Activated T-helper 2 cell treated with anti-CD3 and anti-CD28 coated beads, Interferon-gamma antibody, Interleukin-2, Interleukin-4, amounts not matched to agents 10 μg/mL and 5 μg/mL and 100 μg/mL, durations not matched to agents 14 hours and 24 hours and 36 hours (primary cell): ENCODE measurements at places on chromosomes 12 and 14.

GRCh38 chr12:89393551-89394121 is 41.3 kb upstream of the DUSP6 start:
- peaks cover 45% of the 10 kb centered on the region for H3K4me1 ChIP-seq
- no peaks in the 10 kb centered on the region for H3K27me3 ChIP-seq
- no peak for DNase-seq

DNA sequence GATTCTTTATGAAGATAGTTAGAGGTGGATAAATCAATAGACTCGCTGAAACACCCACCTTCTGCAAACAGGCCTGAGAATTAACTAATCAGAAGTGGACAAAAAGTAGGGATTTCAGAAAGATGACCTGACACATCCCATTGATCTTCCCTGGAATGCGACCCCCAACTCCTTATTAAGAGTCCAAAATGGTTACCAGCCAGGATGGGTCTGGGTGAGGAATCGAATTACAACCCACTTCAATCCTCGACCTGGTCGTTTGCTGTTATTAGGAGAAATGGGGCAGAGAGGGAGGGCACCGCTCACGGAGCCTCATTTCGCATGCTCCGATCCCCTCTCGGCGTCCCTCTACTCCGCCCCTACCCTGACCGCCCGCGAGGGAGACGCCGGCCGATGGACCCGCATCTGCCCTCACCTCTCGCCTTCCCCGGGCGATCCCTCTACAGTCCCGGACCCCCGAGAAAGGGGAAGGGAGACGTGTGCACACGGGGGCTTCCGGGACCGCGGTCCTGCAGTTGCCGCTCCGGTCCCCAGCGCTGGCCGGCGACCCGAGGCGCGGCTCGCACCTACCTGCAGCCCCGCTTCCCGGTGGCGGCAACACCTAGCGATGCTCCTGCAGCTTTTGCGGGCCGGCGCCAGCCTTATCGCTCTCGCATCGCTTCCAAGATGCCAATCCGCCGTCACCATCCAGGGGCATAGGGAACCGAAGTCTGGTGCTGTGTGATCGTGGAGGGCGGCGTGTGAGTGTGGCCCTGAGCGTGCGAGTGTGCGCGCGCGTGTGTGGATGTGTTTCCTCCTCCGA is 69.3 kb upstream of the USP15 start:
- no peaks in the 10 kb centered on the region for H3K36me3 ChIP-seq
- no peak overlapping the region for H3K27ac ChIP-seq
- H3K27me3 ChIP-seq, result peaks cover 60% of the 10 kb centered on the region
- peak overlapping the region; percentile 75 for H3K4me3 ChIP-seq
- peaks cover 19% of the 10 kb centered on the region for H3K4me1 ChIP-seq

- DNase-seq, result no peak
- H3K27ac ChIP-seq, result no peak overlapping the region
- no peaks in the 10 kb centered on the region for H3K36me3 ChIP-seq
- H3K4me3 ChIP-seq, result no peak overlapping the region
- H3K27me3 ChIP-seq, result no peaks in the 10 kb centered on the region
- no peaks in the 10 kb centered on the region for H3K4me1 ChIP-seq
Observed at GRCh38 chr12:72141381-72141780, 130.8 kb upstream of the TRHDE start.

DNA sequence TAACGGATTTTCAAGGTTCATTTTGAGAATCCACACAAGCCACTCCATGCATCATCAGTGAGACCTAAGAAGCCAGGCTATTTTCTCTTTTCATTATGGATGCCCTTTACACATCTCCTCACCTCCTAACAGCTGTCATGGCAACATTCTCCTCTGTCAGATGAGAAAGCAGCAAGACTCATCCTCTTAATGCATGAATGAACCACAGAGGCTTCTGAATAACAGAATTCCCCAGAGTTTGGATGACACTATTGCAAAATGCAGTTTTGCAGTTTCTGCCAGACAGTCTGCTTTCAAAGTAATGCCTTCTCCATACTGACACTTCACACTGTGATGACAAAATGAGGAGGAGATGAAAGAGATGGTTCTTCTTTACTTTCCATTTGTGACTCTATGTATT is 286.7 kb upstream of the GRIP1 start:
- no peaks in the 10 kb centered on the region for H3K36me3 ChIP-seq
- H3K4me3 ChIP-seq, result no peak overlapping the region
- no peak overlapping the region for H3K27ac ChIP-seq
- H3K27me3 ChIP-seq, result peaks cover 14% of the 10 kb centered on the region
- H3K4me1 ChIP-seq, result peaks cover 11% of the 10 kb centered on the region

DNA sequence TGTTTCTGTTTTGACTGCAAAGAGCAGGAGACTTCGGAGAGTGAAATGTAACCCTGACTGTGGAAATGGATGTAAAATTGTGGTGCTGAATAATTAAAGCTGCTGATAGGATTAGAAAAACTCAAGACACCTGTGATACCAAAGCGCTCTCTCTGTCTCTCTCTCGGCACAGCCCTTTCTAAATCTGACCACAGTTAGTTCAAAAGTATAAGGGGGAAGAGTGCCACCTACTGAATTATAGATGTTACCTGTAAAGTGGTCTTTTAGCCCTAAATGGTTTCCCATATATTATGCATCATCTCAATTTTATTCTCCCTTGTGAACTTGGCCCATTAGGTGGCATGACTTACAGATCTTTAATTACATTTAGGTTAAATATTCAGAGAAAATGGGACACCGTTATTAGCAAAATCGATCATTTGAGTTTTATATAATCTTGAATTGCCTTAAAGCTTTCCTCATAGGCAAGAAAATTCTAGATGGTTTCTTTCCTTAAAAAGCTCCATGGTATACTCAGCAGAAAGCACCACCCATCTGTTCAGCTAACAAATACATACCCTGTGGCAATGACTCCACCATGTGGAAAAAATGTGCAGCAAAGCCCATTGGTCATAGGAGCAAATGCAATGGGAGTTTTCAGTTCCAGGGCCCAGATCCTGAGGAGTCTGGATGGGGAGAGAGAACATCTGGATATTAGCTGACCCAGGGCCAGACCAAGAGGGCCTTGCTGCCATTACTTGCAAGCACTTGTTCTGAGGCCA is 18.1 kb downstream of the RFC5 start:
- peak overlapping the region; percentile 28 for H3K4me3 ChIP-seq
- DNase-seq, result no peak
- H3K4me1 ChIP-seq, result peaks cover 36% of the 10 kb centered on the region
- peak overlapping the region; percentile 97 for H3K27ac ChIP-seq
- peaks cover 92% of the 10 kb centered on the region for H3K36me3 ChIP-seq

- DNase-seq, result no peak
- no peaks in the 10 kb centered on the region for H3K27me3 ChIP-seq
- no peaks in the 10 kb centered on the region for H3K36me3 ChIP-seq
- H3K27ac ChIP-seq, result no peak overlapping the region
Observed at GRCh38 chr14:47438650-47439140, 236.7 kb downstream of the MDGA2 start.

GRCh38 chr12:57086493-57087009 is 2.4 kb upstream of the NAB2 start:
- DNase-seq, result no peak
- H3K27me3 ChIP-seq, result no peaks in the 10 kb centered on the region
- H3K36me3 ChIP-seq, result peaks cover 33% of the 10 kb centered on the region
- H3K27ac ChIP-seq, result peak overlapping the region; percentile 98
- peaks cover 47% of the 10 kb centered on the region for H3K4me1 ChIP-seq

DNA sequence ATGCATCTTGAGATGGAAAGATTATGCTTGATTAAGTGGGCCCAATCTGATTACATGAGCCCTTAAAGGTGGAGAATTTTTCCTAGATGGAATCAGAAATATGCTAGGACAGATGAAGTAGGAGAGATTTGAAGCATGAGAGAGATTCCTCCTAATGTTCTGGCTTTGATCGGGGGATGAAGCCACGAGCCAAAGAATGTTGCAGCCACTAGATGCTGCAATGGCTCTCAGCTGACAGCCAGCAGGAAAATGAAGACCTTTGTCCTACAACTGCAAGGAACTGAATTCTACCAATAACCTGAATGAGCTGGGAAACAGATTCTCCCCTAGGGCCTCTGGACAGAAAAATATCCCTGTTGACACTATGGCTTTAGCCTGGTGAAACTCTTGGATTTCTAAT is 82.6 kb upstream of the ATP2B1 start:
- no peak overlapping the region for H3K4me3 ChIP-seq
- H3K27ac ChIP-seq, result no peak overlapping the region
- H3K4me1 ChIP-seq, result no peaks in the 10 kb centered on the region
- no peaks in the 10 kb centered on the region for H3K27me3 ChIP-seq

DNA sequence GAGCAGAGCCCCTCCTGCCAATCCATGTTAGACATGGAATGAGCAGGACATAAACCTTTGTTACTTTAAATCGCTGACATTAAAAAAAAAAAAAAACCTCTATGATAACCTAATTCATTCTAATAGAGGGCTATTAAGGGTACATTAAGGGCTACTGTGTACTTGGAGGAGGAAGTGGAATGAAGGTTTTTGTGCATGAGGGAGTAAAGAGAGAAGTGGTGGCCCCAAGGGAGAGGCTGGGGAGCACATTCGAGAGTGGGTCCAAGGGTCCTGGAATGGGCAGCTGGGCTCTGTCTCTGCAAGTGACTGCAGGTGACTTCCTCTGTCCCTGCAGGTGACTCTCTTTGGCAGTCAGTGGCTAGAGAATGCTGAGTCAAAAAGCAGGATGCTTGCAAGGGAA is 32.1 kb upstream of the PTGDR start:
- H3K4me1 ChIP-seq, result peaks cover 4% of the 10 kb centered on the region
- H3K4me3 ChIP-seq, result no peak overlapping the region
- H3K27ac ChIP-seq, result no peak overlapping the region
- no peak for DNase-seq
- H3K36me3 ChIP-seq, result no peaks in the 10 kb centered on the region
- peaks cover 24% of the 10 kb centered on the region for H3K27me3 ChIP-seq

DNA sequence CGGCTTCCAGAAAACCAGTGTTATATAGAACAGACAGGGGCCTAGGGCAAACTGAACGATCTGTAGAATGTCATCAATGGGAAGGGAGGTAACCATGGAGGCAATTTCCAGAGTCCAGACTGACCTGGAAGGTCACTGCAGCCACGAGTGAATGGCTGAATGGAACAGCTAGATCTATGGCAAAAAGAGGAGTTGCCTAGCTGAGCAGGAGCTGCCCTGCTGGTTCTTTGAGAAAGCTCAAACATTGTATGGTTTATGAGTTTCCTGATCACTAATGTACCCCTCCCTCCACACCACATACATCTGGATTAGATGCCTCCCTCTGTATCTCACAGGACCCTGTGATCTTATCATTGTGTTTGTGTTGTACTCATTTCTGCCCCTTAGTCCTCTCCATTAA is 1.0 kb upstream of the RERG start:
- no peaks in the 10 kb centered on the region for H3K36me3 ChIP-seq
- DNase-seq, result no peak
- H3K27me3 ChIP-seq, result peaks cover 40% of the 10 kb centered on the region
- H3K4me3 ChIP-seq, result no peak overlapping the region

GRCh38 chr14:69553252-69553651 is 21.4 kb downstream of the CCDC177 start:
- H3K4me1 ChIP-seq, result no peaks in the 10 kb centered on the region
- H3K27me3 ChIP-seq, result peaks cover 8% of the 10 kb centered on the region
- no peaks in the 10 kb centered on the region for H3K36me3 ChIP-seq
- DNase-seq, result no peak
- H3K4me3 ChIP-seq, result no peak overlapping the region

DNA sequence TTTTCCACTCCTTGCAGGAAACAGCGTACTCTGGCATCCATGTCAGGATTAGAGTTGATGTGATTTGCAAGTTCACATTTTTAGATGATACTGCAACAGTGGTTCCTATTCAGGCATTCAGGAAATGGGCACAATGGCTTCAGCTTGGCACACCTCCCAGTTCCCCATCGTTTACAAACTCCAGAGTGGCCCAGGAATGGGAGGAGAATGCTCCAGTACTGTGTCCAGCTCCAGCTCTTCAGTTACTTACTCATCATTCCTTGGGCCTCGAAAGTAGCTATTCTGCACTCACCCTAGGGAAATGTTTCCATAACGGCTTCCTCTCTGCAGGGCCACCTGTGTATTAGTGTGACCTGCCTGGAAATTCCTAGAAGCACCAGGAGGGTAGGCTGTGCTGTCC is 239.7 kb upstream of the RGS6 start:
- peaks cover 79% of the 10 kb centered on the region for H3K36me3 ChIP-seq
- no peak for DNase-seq
- no peak overlapping the region for H3K27ac ChIP-seq
- peaks cover 31% of the 10 kb centered on the region for H3K4me1 ChIP-seq
- no peak overlapping the region for H3K4me3 ChIP-seq

DNA sequence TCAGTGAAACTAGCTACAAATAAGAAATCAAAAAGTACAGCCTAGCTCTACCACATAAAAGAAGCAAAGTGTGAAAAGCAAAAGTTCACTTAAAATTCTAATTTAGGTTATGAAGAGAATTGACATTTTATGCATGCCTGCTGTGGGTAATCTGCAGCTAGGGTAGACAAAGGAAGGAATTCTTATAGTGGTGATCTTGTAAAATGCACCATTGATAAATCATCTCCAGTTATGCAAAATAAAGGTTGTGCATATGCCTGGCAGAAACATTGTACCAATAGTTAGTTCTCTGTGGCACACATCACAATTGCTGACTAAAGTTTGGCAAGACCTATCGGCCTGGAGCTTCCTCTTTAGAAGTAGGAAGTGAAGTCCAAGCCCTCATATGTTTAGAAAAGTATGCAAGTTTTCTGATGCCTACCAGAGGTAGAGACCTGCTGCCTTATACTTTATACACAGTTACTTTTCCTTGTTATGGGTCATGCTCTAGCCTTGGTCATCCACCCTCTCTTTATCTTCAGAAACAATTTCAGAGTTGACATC is 78.3 kb downstream of the TSHR start:
- no peaks in the 10 kb centered on the region for H3K36me3 ChIP-seq
- no peak overlapping the region for H3K27ac ChIP-seq
- no peaks in the 10 kb centered on the region for H3K4me1 ChIP-seq
- no peak for DNase-seq

DNA sequence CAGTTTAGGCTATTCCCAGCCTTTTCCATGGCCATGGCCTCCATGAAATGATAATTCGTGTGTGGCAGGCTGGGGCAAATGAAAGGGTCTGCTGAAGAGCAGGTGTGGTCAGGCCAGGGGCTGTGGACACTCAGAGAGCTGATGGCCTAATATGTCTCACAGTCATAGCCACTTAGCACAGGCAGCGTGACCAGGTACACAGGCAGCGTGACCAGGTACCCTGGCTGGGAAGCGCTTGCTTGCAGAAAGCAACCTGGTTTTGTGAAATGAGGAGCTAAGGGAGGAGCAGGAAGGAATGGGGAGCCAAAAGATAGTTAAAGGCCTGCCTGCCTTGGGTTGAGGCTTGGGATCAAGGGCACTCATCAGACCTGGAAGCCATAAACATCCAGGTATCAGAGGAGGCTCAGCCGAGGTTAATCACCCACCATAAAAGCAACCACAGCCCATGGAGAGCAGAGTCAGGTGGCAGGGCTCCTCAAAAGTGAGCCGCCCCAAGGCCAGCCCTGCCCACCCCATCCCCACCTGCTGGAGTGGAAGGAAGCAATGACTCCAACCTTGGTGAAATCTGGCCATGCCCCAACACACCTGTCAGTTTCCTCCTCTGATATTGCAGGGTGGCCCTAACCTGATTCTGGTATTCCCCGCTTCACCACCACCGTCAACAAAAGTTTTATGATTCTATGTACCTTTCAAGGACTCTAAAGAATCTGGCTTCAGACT is 8.0 kb upstream of the KRT8 start:
- DNase-seq, result no peak
- peaks cover 2% of the 10 kb centered on the region for H3K4me1 ChIP-seq
- no peaks in the 10 kb centered on the region for H3K36me3 ChIP-seq
- H3K27ac ChIP-seq, result no peak overlapping the region

- peaks cover 20% of the 10 kb centered on the region for H3K4me1 ChIP-seq
- H3K27me3 ChIP-seq, result no peaks in the 10 kb centered on the region
- peaks cover 4% of the 10 kb centered on the region for H3K36me3 ChIP-seq
- H3K27ac ChIP-seq, result no peak overlapping the region
Observed at GRCh38 chr14:61042220-61042619, 61.2 kb downstream of the SLC38A6 start.
